NCI-H1417 (cell line): ENCODE measurements at places on chromosomes 13 and 19.

DNA sequence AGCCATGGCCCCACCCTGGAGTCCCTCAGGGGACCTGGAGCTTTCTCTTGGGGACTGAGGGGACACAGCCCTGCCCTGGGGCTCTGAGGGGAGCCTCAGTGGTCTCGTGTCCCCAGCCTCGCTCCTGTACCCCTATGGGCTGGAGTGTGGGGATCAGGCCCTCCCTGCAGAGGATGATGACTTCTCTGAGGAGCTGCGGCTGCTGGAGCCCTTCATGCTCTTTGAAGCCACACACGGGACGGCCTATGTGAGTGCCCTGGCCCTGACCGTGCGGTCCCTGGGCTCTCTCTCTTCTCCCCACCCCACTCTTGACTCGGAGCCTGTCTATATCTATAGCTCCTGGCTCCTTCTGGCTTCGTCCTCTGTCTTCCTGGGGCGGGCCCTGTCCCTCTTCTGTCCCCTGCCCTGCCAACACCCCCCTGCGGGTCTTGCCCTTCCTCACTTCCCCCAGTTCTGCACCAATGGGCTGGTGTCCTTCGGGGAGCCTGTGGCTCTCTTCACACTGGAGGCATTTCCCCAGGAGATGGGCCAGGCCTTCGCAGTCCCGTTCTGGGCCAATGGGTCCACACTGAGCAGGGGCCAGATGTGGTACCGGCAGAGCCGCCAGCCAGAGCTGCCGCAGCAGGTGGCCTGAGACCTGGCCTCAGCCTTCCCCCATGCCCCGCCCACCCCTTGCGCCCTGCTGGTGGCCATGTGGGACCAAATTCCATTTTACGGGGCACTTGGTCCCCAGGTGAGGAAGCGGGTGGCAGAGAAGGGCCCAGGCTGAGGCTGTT, 33.1 kb downstream of the HPN start:
- no peak for DNase-seq

- no peak for DNase-seq
Observed at GRCh38 chr19:35045667-35046300, 4.3 kb downstream of the HPN start.

DNA sequence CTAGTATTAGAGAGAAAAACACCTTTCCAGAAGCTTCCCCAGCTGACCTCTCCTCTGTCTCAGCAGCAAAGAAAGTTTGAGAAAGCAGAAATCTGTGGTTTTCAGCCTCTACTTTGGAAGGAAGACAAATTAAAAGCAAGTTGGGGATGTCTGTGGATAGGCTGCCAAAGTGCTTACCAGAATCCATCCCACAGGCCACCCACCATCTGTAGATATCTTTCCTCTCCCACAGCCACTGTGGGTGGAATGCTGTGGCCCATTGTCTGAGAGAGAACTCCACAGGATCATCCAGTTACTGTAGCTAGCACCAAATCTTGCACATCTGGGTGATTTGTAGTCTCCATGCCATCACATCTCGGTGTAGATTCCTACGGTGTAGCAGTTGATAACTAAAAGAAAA, 133.5 kb downstream of the DNAJC15 start:
- no peak for DNase-seq

- DNase-seq, result peak; percentile 99
Observed at GRCh38 chr13:104140552-104140951, 1074.3 kb upstream of the SLC10A2 start.

DNA sequence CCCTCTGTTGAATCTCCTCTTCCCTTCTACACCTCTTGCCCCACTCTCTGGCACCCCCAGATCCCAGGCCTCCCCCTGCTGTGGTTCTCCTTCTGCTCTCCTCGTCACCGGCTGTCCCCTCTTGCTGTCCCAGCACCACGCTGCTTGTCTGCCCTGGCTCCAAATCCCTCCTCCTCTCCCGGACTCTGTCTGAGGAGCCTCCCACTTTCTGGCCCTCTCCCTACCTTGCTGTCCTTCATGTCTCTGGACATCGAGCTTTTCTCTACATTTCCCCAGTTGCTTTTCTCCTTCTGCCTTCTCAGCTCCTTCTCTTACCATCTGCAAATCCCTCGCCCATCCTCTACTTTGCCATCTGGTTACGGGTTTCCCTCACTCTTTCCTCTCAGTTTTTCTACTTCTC, 1.2 kb downstream of the ZNF347 start:
- no peak for DNase-seq

- no peak for DNase-seq
Observed at GRCh38 chr19:11191934-11192333, 5.4 kb downstream of the KANK2 start.

DNA sequence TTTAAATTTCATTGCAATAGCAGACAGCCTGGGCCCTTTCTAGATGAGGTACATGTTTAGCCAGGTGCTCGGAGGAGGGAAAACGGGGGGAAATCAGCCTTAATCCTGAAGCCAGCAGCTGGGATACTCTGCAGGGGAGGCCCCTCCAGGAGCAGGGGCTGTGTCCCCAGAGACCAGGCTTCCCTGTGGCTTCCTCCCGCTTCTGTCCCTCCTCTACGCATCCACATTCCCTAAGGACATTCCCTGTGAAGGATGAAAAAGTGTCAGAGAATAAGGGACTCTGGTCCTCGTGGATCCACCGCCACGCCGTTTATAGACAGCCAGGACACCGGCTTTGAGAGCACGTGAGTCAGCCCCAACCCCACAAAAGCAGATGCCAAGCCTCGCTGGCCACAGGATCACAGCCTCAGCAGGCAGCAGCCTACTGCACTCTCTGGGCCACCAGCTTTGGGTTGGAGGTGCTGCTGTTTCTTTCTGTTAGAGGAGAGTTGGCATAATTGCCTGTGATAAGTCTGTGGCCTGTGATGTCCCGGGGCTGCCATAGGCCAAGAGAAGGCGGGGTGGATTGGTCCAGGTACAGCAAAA, 36.7 kb upstream of the RANBP3 start:
- no peak for DNase-seq
